ENCODE measurements at places on chromosomes 2 and 18.
A peak's percentile ranks its signal among the peaks of the same experiment; 100 is the strongest.

GRCh38 chr2:45130736-45131135 is 121.5 kb upstream of the SIX2 start:
- DNase-seq = peak; percentile 83

- DNase-seq = peak; percentile 69
Observed at GRCh38 chr2:232327105-232328031, 51.2 kb upstream of the ALPP start.

DNA sequence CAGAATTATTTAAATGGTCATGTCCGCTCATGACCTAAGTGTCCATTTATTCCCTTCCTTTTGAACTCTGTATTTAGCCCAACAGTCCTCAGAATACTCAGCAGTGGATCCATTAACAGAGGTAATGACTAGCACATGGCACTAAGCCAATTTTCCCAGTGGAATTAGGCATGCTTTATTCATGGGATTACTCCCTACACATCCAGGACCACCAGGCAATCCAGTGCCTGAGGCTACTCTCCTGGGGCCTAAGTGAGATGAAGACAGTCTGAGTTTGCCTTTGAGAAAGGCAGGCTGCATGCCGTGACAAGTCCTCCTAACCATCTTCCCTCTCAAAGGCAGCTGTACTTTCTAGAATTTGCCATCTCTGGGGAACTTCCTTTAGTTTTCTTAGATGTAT is 128.6 kb downstream of the SPOPL start:
- no peak for DNase-seq

GRCh38 chr2:3197308-3197707 is 180.3 kb downstream of the EIPR1 start:
- no peak for DNase-seq

- peak; percentile 26 for DNase-seq
Observed at GRCh38 chr2:105454801-105455485, 56.1 kb upstream of the FHL2 start.

Data from inflammatory macrophage treated with lipopolysaccharide for 4 hours (primary cell).